Esophagus squamous epithelium (tissue), 5 donors: ENCODE measurements at places on chromosomes 3 and 15.

- no peak for DNase-seq
Observed at GRCh38 chr15:89498574-89498906, 2.2 kb upstream of the RHCG start.

DNA sequence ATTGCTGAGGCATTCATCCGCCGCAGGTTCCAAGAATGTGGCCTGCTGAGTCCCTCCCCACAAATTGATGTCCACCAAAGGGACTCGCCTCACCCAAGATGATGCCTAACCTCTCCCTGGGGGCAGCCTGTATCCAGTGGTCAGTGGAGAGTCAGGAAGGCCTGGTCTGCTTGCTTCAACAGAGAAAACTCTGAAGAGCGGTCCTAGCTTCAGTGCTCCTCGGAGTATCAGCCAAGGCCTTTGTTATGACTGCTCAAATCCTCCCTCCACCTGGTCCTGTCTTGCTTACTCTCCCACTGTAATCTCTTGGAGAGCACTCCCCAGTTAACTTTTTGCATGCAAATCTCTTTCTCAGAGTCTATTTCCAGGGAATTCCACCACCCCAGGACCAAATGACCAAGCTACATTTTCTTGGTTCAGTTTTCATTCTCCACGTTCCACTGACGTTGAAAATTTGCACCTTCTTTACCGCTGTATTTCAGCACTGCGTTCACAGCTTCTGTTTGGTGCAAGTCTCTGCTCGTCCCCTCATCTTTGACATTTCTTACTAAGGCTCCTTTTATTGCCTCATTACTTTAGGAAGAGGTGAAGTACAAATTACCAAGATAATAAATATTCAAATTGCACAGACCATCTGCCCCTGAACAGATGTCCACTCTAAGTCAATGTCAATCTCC, 22.3 kb downstream of the CMTM7 start:
- DNase-seq: no peak

- DNase-seq: no peak
Observed at GRCh38 chr3:65828706-65829105, 210.0 kb downstream of the MAGI1 start.

- DNase-seq: no peak
Observed at GRCh38 chr3:138417559-138417982, 16.8 kb upstream of the ESYT3 start.

DNA sequence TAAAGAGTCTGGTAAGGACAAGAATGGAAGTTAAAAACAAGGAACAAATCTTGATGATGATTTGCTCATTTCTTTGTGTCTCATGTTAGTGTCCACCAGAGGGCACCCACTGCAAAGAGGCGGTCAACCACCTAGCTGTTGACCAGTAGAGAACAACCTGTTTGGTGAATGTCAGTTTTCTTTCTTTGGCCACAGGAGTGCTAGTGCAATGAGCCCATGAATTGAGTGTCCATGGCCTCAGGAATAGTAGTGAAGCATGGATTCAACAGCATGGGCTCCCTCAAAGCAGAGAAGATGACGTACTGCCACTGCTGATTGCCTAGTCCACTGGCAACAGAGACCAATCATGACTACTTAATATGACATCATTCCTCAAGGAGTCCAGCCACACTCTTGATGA, 10.7 kb upstream of the CNTN6 start:
- no peak for DNase-seq

GRCh38 chr3:128449111-128449638, 17.5 kb downstream of the DNAJB8 start:
- no peak for DNase-seq

DNA sequence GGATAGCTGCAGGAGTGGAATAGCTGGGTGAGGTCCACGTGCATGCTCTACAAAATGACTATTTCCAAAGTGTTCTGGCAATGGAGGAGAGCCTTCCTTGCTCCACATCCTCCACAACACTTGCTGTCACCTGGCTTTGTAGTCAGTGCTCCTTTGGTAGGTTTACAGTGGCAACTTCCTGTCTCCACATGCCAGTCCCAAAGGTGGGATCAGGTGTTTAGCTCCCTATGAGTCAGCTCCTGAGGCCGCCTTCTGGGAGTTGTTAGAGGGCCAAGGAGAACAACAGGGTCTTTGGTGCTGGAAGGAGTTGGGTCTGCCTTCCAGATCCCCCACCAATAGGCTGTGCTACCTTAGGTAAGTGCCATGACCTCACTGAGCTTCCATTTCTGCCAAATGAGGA, 15.3 kb upstream of the LIMD1 start:
- DNase-seq: no peak

- no peak for DNase-seq
Observed at GRCh38 chr3:171268677-171269076, 191.5 kb downstream of the TNIK start.

- DNase-seq: no peak
Observed at GRCh38 chr3:114057011-114057347, 442 bp downstream of the QTRT2 start.

DNA sequence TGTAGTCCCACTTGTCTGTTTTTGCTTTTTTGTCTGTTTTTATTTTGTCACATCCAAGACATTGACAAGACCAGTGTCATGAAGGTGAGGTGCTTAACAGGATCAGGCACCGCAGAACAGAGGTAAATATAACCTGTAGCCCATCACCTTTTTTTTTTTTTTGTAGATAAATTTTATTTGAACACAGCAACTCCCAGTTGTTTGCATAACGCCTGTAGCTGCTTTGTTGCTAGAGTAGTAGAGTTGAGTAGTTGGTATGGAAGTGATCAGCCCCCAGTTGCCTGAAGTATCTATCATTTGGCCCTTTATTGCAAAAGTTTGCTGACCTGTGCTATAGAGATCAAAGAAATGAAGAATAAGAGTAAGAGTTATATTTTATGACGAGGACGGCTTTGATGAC, 135.0 kb downstream of the TCF12 start:
- no peak for DNase-seq

GRCh38 chr3:77234004-77234403, 194.1 kb downstream of the ROBO2 start:
- DNase-seq: no peak

- DNase-seq: no peak
Observed at GRCh38 chr3:73018298-73018697, 21.7 kb downstream of the PPP4R2 start.

DNA sequence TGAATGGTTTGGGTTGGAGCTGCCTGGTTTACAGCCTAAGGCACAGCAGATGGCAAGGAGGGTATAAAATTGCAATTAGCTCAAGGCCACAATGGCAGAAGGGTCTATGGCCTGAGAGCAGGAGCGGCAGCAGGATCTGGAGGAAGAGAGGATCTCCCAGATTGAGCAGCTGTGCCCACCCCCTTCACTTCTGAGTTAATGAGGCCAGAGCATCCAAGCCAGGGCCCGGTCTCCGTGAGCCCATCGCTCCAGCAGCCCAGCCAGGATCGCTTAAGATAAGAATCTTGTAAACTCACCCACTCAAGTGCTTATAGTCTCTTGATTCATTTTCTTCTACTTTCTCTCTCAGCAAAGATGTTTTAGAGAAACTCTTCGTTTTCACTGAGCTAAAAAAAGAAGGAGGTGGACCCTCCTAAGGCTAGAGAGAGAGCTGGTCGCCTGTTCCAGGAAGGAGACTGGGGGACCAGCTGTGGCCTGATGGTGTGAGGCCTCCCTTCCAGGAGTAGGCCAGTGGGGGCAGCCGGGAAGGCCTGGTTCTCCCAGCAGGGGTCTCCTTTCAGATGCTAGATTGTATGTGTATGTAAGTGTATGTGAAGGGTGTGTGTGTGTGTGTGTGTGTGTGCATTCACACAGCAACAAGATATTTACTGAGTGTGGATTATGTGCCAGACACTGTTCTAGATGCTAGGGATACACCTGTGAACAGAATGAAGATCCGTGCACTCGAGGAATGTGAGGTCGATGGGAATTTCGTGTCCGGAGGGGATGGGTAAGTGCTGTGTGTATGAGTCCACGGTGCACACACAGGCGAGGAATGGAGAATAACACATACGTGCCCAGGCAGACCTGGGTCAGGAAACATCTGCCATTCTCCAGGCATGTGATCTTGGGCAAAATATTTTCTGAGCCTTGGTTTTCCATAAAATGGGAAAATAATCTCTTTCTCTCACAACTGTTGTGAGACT, 18.6 kb downstream of the MAGEF1 start:
- DNase-seq: no peak

DNA sequence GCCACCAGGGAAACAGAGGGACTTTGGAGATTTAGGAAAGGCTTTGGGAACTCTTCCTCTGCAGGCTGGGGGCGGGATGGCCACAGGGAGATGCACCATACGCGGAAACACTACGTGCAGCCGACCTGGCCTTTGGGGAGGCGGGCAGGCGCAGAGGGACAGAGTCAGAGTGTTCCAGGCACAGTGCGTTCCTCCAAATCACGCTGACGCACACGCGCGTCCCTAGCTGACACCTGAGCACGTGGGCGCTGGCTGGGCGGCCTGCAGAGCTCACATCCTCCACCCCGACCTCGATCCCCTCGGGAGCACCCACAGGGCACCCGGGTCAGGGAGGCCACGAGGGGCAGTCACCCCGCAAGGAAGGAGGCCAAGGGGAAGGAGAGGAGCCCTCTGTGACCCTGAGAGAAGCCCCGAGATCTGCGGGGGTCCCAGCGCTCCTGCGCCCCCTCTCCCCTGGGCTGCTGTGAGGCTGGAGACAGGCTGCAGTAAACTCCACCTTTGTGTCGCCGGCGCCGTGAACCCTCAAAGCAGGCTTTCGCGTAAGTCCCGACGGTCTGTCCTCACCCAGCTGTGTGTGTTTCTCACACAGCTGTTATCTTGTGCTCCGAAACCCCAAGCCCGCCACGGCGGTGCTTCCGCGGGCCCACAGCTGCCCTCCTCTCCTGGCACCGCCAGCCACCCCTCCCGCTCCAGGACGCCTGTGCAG, 196.3 kb downstream of the OCA2 start:
- DNase-seq: no peak

GRCh38 chr15:89851673-89852341, 37.2 kb upstream of the ANPEP start:
- DNase-seq: no peak

GRCh38 chr3:21912711-21913110, 161.7 kb upstream of the ZNF385D start:
- no peak for DNase-seq

DNA sequence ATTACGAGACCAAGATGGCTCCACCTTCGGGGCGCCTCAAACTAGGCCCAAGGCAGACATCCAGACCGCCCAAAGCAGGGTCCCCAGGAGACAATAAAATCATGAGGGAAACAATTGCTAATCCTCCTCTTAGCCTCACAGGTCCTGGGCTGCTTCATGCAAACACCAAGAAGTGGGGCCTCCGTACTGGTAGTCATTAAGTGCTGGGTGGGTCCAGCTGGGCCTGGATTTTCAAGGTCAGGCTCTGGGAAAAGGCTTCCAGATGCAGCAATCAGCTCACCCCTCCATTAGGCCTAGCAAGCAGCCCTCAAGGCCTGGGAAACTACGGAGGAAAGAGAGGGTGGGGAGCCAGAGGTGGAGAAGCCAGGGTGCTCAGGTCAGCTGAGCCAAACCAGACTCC, 634 bp downstream of the FBXL22 start:
- DNase-seq: no peak

- DNase-seq: no peak
Observed at GRCh38 chr3:181782306-181782954, 70.7 kb downstream of the SOX2 start.

GRCh38 chr3:188051801-188052168, 102.2 kb upstream of the LPP start:
- no peak for DNase-seq

- DNase-seq: no peak
Observed at GRCh38 chr3:126181398-126181725, 976 bp upstream of the ALDH1L1 start.

DNA sequence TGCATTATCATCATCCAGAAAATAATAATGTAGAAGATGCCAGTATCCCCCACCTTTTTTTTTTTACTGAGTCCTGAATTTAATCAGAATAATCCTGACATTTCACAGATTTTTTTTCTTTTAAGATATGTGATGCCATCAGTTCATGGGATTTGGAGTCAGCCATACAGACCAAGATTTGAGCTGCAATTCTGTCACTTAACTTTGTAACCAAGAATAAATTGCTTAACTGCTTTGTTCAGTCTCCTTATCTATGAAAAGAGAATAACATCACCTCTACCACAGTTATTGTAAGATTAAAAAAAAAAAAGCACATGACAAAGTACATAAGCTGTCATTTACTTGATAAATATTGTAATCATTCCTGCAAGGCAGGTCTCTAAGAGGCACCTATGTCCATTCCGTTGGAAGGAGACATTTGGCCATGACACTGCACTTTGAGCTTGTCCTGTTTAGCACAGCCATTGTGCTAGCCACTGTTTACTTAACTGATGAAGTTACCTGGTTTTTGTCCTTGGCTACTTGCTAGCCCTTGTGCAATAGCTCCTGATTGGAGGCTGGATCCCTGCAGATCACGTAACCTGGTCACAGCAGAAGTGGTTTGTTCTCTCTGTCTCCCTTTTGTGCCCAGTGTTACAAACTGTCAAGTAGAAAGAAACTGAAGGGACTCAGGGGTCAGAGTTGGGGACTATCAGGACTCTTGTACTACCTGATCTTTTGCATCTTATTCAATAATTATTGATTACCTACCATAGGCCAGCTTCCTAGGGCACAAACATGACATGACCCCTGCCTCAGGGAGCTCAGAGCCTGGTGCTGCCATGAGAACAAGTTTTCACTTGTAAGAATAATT, 306.0 kb downstream of the WDR72 start:
- DNase-seq: no peak

GRCh38 chr3:45309876-45310275, 78.5 kb upstream of the LARS2 start:
- no peak for DNase-seq

- DNase-seq: no peak
Observed at GRCh38 chr15:67296188-67296587, 41.6 kb downstream of the IQCH start.

- no peak for DNase-seq
Observed at GRCh38 chr3:100880845-100881244, 112.4 kb downstream of the ABI3BP start.

DNA sequence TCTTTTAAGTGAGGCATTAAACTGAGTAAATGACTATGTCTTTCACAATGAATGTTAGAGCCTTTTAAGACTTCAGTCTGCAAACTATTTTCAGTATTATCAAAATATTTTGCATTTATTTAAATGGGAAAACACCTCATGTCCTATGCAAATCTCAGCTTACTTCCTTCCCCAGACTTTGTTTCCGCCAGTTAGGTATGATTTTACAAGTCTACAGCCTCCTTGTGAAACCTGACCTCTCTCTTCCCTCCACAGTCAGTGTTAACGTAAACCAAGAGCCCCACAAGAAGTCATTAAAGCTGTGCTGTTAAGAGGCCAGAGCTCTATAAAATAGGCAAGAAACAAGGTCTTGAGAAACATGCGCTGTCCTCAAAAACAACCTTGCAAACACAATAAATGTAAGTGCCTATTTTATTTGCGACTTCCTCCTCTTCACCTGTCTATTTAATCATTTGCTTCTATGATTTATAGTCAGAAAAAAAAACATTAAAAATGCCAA, 48.3 kb downstream of the PRTG start:
- no peak for DNase-seq

DNA sequence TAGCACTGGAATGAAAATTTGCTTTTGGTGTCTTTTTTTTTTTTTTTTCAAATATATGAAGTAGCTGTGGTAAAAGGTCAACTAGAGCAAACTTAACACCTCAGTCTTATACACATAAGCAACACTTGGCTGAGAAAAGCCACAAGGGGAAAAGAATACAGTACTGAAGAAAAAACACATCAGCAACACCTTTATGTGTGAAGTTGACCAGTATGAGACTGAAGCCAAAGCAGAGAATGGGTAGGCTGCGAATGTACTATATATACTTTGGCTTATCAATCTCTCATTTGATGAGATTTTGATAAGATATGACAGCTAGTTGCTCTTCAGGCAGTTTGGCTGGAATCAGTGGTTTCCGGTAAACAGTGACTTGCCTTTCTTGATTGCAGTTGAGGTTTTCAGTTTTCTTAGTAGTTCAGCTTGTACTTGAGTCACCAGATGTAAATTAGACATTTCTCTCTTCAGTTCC, 22.0 kb upstream of the ZCWPW2 start:
- no peak for DNase-seq
